Fibroblast of villous mesenchyme (primary cell): ENCODE measurements at places on chromosomes 2 and 18. TPM values are rescaled to one million over a fixed set of nuclear protein-coding genes. Genes with fewer than 3 reads are reported as not detected.

GRCh38 chr2:108637304-108637669 lies 82.0 kb upstream of the RANBP2 start:
- peak; percentile 96 for DNase-seq

- DNase-seq, result no peak
These were observed 412.4 kb upstream of the LRATD1 start for GRCh38 chr2:14220101-14220500.

GRCh38 chr18:21163647-21164547 lies 52.3 kb upstream of the ROCK1 start:
- peak; percentile 83 for DNase-seq

- DNase-seq, result no peak
These were observed 380.2 kb downstream of the LNPK start for GRCh38 chr2:175621821-175622220.

GRCh38 chr2:106516436-106516835 lies 29.3 kb downstream of the CD8B2 start:
- no peak for DNase-seq

DNA sequence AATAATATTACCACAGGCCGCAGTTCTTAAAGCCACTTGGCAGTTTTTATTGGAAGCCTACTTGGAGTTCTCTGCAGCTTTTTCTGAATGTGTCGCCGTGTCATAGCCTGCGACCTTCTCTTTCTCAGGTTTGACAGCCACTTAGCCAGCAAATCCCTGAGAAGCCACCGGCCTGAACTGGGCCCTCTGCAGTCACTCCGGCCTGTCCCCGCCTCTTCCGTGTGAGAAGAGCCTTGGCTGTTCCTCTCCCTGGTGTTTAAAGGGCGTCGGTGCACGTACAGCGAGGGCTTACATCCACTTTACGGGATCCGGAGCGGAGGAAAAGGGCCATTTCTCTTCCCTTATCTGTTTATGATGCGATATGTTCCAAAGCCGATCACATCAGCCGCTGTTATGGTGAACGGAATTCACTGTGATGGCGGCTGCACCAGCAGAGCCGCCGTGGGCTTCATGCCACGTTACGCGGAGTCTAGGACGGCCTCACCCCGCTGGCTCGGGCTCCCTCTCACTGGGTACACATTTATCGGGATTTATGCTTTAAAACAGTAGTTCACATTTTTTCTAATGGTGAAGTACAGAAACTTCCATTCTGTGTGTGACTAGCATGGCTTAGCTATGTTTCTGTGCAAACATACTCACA lies 66.8 kb downstream of the GBX2 start:
- no peak for DNase-seq

GRCh38 chr2:46561731-46562450 lies 82.5 kb downstream of the TMEM247 start:
- DNase-seq, result peak; percentile 22

- DNase-seq, result peak; percentile 91
These were observed 55.2 kb downstream of the METTL4 start for GRCh38 chr18:2515908-2516625.

Gene HOXD12
- not detected in 2 replicates for total RNA-seq

DNA sequence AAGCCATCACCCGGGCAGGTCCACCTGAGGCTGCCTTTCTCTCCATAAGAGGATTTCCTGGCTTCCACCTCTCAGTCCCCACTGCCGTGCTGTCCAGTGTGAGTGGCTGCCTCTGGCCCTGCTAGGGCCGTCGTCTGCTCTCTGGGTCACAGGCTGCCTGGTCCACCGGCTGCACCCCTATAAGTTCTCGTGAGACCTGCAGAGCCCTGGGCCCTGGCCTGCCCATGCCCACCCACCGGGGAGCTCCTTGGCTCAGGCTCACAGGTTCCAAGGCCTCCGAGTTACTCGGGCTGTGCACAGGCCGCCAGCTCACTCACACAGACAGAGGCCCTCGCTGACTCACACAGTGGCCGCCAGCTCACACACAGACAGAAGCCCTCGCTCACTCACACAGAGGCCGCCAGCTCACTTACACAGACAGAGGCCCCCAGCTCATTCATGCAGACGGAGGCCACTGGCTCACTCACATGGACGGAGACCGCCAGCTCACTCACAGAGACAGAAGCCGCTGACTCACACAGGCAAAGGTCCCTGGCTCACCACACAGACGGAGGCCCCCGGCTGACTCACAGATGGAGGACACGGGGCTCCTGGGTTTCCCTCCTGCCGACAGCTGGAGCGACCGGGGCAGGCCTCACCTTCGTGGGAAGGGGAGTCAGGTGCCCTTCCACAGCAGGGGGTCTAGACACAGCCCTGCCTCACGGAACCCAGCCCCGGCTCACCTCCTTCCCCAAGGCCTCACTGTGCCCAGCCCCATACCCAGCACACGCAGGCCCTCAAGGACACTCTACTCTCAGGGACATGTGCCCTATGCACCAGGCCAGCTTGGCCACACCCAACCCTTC lies 334.1 kb upstream of the MYT1L start:
- no peak for DNase-seq

GRCh38 chr2:148523315-148523714 lies 121.2 kb upstream of the EPC2 start:
- DNase-seq, result no peak

DNA sequence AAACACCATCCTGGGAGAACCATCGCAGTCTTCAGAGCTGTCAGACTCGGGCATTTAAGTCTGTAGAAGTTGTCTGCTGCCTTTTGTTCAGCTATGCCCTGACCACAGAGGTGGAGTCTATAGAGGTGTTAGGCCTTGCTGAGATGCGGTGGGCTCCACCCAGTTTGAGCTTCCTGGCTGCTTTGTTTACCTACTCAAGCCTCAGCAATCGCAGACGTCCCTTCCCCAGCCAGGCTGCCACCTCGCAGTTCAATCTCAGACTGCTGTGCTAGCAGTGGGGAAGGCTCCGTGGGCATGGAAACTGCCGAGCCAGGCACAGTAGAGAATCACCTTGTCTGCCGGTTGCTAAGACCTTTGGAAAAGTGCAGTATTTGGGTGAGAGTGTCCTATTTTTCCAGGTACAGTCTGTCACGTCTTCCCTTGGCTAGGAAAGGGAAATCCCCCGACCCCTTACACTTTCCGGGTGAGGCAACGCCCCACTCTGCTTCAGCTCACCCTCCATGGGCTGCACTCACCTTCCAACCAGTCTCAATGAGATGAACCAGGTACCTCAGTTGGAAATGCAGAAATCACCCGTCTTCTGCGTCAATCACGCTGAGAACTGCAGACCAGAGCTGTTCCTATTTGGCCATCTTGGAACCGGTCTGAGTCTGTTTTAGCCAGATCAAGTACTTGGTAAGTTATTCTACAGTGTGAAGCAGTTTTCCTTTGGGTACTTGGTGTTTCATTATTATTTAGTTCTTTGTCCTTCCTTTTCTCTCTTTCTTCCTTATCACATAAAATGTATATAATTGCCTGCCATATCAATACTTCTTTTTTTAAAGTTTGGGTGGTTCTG lies 71.5 kb downstream of the CDC42EP3 start:
- no peak for DNase-seq

DNA sequence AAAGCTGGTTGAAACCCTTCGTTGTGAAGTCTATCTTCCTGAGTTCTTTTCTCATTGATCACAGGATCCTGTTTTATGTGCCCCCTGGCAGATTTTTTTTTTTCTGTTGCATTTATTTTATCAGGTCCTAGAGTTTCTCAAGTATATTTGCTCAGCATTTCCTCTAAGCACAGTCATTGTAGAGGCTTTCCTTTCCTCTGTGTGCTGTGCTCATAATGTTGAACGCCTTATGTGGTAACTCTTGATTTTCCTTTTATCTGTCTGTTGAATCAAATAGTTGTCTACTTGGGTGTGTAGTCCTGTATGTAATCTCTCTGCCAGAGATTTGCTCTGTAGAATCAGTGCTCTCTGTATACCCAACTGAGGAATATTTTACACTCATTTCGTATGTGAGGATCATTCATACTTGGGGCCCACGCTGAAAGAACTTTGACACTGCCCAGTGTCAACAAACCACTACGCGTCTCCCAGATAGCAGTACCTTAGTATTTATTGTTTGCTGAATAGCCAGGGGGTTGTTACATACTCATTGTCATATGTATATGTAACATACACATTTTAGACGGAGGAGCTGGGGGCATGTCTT lies 118.2 kb downstream of the CTNNA2 start:
- no peak for DNase-seq

Gene UGT1A7
- not detected in 2 replicates for total RNA-seq

DNA sequence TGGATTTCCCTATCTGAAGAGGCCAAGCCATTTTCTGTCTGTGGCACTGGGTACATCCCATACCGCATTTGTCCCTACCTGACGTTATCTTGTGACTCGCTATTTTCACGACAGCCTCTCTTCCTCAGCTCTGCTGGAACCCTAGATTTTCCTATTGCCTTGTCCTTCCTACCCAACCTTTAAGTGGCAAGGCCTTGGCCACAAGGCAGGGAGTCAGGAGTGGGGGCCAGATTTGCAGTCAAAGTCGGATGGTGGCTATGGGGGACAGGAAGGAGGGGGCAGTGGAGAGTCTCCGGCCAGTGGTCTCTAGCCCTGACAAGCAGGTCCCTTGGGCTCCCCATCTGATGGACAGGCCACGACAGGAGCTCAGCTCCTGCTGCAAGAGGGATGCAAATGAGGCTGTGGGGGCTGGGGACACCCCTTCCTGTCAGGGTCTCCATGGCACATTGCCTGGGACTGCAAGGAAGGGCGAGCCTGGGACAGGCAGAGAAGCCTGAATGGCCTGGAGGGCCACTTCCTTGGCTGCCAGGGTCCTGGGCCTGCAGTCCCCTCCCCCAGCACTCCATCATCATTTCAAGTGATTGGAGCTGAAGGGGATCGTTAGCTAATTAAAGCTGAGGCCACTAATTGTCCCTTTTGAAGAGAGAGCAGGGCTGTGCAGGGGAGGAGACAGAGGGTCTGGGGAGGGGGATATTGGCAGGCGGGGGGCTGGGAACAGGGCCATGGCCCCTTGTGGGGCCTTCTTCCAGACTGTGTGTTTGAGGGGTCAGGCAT lies 6.3 kb upstream of the ECEL1 start:
- no peak for DNase-seq

DNA sequence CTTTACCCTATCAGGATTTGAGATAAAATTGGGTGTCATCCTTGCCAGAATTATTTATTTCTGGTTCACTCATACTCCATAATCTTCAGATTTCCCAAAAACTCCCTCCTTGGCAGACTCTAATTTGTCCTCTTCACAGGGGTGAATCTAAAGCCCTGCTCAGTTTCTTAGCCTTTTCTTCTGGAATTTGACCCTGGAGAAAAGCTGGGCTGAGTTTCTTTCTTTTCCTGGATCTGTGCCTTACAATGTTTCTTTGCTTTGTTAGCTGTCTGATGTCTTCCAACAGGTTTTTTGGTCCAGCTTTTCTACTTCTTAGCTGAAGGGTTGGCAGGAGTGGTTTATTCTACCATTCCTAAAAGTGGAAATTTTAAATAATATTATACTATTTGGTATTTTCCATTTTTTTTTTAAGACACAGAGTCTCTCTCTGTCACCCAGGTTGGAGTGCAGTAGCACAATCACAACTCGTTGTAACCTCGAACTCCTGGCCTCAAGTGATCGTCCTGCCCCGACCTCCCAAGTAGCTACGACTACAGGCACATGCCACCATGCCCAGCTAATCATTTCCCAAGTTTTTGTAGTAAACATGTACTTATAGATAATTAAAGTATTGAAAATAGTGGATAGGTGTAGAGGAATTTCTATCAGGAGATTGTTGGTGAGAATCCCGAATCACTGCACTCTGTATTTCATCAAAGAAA lies 138.4 kb upstream of the TWIST2 start:
- DNase-seq, result peak; percentile 66

- DNase-seq, result peak; percentile 48
These were observed at the start of gene PLEK for GRCh38 chr2:68365087-68365486. PLEK (plus strand) TSS chr2:68365282; CDS start chr2:68365352, 70 bp downstream.

DNA sequence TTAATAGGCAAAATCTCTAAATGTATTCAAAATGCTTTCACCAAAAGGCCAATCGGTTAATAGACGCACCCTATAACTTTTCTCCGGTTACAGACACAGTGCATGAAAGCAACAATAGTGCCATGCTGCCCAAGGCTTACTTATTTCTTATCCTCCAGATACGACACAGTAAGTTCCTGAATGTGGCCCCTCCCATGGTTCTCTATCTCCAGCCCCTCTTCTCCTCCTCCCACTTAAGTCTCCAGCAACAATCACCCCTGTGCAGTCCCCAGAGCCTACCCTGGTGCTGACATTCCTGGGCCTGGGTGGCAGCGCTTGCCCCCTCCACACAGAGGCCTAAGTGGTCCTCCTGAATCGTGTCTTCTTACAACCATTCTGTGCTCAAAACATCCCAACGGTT lies 3.6 kb downstream of the KIDINS220 start:
- no peak for DNase-seq

DNA sequence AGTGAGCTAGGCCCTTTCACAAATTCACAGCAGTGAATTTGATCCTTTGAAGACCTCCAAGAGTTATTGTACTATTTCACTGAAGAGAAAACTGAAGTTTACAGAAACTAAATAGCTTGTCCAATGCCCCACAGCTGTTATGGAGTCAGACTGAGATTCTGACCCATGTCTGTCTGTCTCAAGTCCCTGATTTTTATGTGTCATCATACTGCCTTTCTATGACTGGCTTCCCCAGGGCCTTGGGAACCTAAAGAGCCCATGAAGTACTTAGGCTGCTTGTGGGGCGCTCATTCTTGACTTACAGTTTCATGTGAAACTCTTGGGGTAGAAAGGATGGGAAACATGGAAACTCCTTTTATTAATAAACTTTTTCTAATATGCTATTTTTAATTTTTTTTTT lies 107.7 kb downstream of the ATL2 start:
- DNase-seq, result no peak
